A549 treated with ZK216348 at 1 μM for 4 hours (cell line): ENCODE measurements at places on chromosomes 2 and 18. TPM values are rescaled to one million over a fixed set of nuclear protein-coding genes. Genes with fewer than 3 reads are reported as not detected.

Gene PRKCE
- 5.8 to 9.9 TPM (median 8.7 TPM) in 5 replicates for total RNA-seq

Gene ANKRD30B
- not detected in 5 replicates for total RNA-seq

Gene LYG2
- total RNA-seq = not detected in 5 replicates

Gene OR6B2
- total RNA-seq = not detected in 5 replicates

Gene KYNU
- total RNA-seq = 250 to 331 TPM (median 273 TPM) in 5 replicates

Gene ZDBF2
- total RNA-seq = 0.68 to 1.7 TPM (median 1.1 TPM) in 5 replicates

Gene SLC16A14
- total RNA-seq = 0.64 to 1.0 TPM (median 0.99 TPM) in 5 replicates

Gene GALNT5
- total RNA-seq = 2.0 to 2.6 TPM (median 2.4 TPM) in 5 replicates

Gene SKOR2
- total RNA-seq = not detected in 5 replicates

Gene TMEM169
- total RNA-seq = 0.25 to 0.66 TPM (median 0.42 TPM) in 5 replicates

Gene KANSL1L
- 0.17 to 0.90 TPM (median 0.62 TPM) in 5 replicates for total RNA-seq

Gene PAX8
- total RNA-seq = 0.49 to 1.5 TPM (median 1.0 TPM) in 5 replicates

Gene RRM2
- 178 to 242 TPM (median 221 TPM) in 5 replicates for total RNA-seq

Gene IL1A
- 0.07 to 0.37 TPM (median 0.22 TPM) in 3 of 5 replicates, not detected in the others for total RNA-seq

Gene TRAPPC8
- 9.5 to 13.7 TPM (median 12.4 TPM) in 5 replicates for total RNA-seq

Gene MCFD2
- total RNA-seq = 82.2 to 111 TPM (median 109 TPM) in 5 replicates
